NCI-H2081 (cell line): ENCODE measurements at places on chromosomes 2 and 18.

GRCh38 chr2:190879474-190880377 is 895 bp upstream of the GLS start:
- no peak for DNase-seq

DNA sequence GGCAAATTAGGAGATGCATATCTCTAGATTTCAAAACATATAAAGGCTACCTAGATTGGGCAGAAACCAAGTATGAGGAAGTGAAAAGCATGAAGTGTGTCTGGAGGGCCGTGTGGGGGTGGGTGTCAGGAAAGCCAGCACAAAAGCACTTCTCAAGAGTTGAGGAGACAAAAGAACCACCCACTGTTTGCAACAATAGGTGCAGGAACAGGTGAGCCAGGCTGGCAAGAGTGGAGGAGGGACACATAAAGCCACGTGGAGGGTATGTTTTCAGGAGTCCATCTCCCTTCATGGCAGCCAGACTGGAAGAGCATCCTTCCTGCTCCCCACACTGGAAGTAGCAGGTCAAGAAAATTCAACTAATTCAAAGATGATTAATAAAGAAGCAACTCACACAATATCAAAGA is 96.4 kb downstream of the CERS6 start:
- peak; percentile 88 for DNase-seq

GRCh38 chr2:76867854-76868253 is 654.3 kb downstream of the LRRTM4 start:
- no peak for DNase-seq

- DNase-seq: no peak
Observed at GRCh38 chr2:4549666-4550210, 846.4 kb downstream of the DCDC2C start.
